ENCODE measurements at places on chromosomes 2 and 18.

DNA sequence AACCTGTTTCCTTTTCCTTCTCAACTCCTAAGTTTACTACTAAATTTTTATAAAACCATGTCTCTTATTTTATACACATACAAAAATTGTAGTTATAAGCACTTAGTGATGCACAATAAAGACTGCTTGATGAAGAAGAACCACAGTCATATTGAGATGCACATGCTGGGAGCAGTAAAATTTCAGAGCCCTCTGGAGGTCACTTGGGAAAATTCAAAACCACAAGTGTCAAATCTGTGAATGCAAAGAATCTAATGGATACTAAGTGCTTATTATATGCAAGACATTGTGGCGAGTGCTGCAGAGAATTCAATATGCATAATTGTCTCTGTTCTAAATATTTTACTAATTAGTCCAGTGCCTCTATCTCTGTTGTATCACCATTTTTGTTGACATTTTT is 180.5 kb downstream of the VWC2L start:
- DNase-seq = no peak

GRCh38 chr2:97718051-97718882 is 4.9 kb downstream of the ZAP70 start:
- no peak for DNase-seq

GRCh38 chr18:11953113-11953512 is 28.2 kb upstream of the IMPA2 start:
- no peak for DNase-seq

DNA sequence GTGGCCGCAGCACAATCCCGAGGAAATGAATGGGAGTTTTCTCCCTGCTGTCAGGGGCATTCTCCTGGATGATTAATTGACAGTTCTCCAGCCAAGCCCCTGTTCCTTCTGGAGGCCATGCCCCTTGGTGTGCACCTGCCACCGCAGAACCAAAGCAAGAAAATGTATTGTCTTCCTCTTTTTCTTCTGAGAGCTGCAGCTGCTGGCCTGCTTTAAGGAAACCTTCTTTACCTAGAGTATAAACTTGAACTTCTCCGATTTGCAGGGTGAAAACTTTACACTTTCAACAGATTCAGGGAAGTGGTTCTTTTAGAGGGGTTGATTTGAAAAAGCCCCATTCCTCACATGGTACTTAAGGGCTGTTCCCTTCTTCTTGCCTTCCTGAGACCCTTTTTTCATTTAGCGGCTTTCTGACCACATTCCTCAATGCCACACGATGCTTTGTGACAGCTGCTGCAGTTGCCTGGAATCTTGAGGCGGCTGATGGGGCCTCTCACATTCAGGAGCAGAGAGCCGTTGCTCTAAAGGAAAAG is 402.8 kb downstream of the TXNL1 start:
- no peak for DNase-seq

DNA sequence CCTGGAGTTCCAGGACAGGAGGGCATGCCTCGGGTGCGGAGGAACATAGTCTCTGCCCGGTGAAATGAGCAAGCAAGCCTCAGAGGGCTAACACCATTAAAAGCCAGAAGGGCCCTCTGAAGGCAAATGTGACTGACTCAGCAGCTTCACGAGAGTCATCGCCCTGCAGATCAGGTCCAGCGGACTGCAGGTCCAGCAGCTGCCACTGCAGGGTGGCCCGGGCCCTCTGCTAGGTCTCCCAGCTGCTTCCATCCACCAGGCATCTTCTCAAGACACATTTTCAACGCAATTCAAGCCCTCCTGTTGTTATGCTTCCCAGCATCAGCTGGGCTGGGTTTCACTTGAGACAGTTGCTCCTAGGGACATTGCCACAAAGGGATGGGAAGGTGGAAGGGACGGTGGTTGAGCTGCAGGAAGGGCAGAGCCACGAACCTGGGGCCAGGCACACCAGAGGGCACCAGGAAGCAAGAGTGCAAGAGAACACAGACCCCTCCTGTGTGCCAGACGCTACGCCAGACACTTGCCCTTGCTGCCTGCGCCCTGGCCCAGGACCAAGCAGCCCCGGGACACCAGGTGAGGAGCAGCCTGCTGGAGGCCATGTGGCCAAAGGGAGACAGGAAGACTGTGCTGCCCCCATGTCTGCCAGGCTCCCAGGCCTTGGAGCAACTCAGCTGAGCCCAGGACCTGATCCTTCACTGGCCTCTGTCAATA is 173.0 kb downstream of the HDAC4 start:
- DNase-seq = no peak
